IMR-90 (cell line): ENCODE measurements at places on chromosomes 5 and 9.

- no peaks in the 10 kb centered on the region for H3K36me3 ChIP-seq
- H3K27ac ChIP-seq, result no peak overlapping the region
- no peak overlapping the region for H3K4me3 ChIP-seq
- no peak for DNase-seq
- H3K4me1 ChIP-seq, result peaks cover 3% of the 10 kb centered on the region; the same call in 1 of the 2 replicates
- no peaks in the 10 kb centered on the region for H3K27me3 ChIP-seq
These were observed 10.6 kb downstream of the SPOCK1 start for GRCh38 chr5:137488516-137488915.

DNA sequence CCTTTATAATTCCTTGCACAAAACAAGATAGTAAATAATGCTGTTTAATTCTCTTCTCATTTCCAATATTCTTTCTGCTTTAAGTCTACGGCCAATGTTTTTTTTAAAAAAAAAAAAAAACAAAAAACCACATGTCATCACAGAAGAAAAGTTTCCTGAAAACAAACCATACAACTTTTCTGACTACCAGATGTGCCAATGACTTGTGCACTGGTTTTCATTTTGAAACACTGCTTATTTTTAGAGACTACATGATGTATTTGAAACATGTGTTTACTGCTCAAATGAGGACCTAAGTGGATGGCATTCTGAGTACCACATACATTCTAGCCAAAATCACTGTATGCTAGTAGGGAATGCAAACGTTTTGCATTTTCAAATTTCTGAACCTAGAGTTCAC lies 167.9 kb downstream of the GLIS3 start:
- H3K4me3 ChIP-seq, result no peak overlapping the region
- H3K27me3 ChIP-seq, result no peaks in the 10 kb centered on the region
- H3K27ac ChIP-seq, result no peak overlapping the region
- H3K4me1 ChIP-seq, result peaks cover 6% of the 10 kb centered on the region

DNA sequence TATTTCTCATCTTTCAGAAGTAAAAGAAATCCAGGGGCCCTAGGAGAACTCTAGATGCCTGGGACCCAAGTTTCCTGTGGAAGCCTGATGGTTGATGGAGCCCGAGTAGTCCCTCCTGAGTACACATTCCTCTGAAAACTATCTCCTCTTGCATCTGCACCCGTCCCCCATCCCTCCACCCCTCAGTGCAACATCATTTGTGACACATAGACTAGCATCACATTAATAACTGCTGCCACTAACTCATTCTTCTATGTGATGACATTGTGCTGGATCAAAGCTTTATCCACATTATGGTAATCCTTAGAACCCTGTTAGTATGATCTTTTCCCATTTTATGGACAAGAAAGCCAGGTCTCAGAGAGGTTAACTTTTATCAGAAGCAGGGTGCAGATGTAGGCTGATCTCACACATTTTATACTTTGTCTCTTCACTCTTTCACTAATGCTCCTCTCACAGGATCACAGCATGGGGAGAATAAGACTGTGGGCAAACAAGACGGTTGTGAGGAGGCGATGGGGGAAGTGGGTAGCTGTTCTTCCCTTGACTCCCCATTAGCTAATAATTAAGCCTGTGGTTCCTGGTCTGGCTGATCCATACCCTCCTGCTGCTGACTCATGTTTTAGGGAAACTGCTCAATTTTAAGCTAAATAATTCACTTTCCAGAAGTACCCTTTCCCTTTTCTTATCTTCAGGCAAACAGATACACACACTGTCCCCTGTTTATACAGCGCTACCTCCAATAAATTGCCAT lies 3.9 kb upstream of the HK3 start:
- DNase-seq, result no peak
- no peak overlapping the region for H3K4me3 ChIP-seq
- no peak overlapping the region for H3K27ac ChIP-seq
- no peaks in the 10 kb centered on the region for H3K27me3 ChIP-seq

- no peaks in the 10 kb centered on the region for H3K4me1 ChIP-seq
- no peak overlapping the region for H3K27ac ChIP-seq
- H3K4me3 ChIP-seq, result no peak overlapping the region
These were observed 85.7 kb upstream of the ARRDC3 start for GRCh38 chr5:91468651-91469422.

GRCh38 chr5:150542933-150543445 lies 35.1 kb downstream of the NDST1 start:
- peaks cover 36% of the 10 kb centered on the region for H3K4me1 ChIP-seq
- H3K27me3 ChIP-seq, result no peaks in the 10 kb centered on the region
- H3K36me3 ChIP-seq, result peaks cover 70% of the 10 kb centered on the region
- no peak for DNase-seq
- 0 out of 2 replicates have a peak overlapping the region, but pooled peaks have one; percentile 5 for H3K27ac ChIP-seq

DNA sequence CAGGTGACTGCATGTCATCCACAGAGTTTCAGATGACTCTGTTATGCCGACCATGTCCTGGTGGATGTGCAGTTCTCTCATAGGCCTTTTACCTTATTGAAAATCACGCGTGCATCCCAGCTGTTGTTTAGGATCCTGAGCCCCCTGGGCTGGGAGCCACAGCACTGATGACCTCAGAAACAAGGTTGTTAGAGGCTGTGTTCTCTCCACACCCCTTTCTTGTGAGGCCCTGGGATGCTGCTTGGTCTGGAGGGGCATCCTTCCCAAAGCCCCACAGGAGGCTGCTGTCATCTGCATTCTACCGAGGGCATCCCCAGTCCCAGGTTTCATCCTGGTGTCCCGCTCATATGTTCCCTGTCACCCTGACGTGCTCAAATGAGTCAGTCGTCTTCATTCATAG lies 76.5 kb upstream of the IRX4 start:
- H3K36me3 ChIP-seq, result no peaks in the 10 kb centered on the region
- DNase-seq, result no peak
- no peaks in the 10 kb centered on the region for H3K4me1 ChIP-seq
- H3K27me3 ChIP-seq, result no peaks in the 10 kb centered on the region

GRCh38 chr9:6852243-6852963 lies 94.6 kb downstream of the KDM4C start:
- peaks cover 4% of the 10 kb centered on the region for H3K4me1 ChIP-seq
- no peaks in the 10 kb centered on the region; the same call in 1 of the 2 replicates for H3K36me3 ChIP-seq
- no peaks in the 10 kb centered on the region for H3K27me3 ChIP-seq
- H3K27ac ChIP-seq, result no peak overlapping the region
- H3K4me3 ChIP-seq, result no peak overlapping the region

GRCh38 chr5:55636683-55637082 lies 75.4 kb downstream of the SLC38A9 start:
- peak; percentile 12 for DNase-seq
- H3K4me1 ChIP-seq, result peaks cover 6% of the 10 kb centered on the region
- H3K4me3 ChIP-seq, result no peak overlapping the region
- no peaks in the 10 kb centered on the region for H3K36me3 ChIP-seq

DNA sequence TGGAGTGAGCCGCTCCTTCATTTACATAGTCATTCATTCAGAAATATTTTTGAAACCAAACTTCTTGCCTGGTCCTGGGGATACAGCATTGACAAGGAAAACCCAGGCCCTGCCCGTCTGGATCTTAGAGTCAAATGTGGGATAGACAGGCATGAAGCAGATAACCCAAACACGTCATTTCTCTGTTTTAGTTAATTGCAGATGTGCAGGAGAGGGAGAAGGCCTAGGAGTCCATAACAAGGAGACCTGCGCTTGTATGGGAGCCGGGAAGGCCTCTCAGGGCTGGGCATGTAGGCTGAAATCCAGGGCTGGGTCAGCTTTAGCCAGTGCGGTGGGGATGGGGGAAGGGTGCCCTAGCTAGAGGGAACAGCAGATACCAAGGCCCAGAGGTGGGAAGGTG lies 43.3 kb downstream of the PRRX2 start:
- peak; percentile 20 for DNase-seq
- no peaks in the 10 kb centered on the region for H3K27me3 ChIP-seq
- peak overlapping the region; percentile 75 for H3K27ac ChIP-seq
- H3K4me1 ChIP-seq, result peaks cover 39% of the 10 kb centered on the region
- no peak overlapping the region for H3K4me3 ChIP-seq

- no peaks in the 10 kb centered on the region for H3K27me3 ChIP-seq
- DNase-seq, result peak; percentile 57
- H3K4me1 ChIP-seq, result peaks cover 21% of the 10 kb centered on the region
- H3K4me3 ChIP-seq, result no peak overlapping the region
- peaks cover 1% of the 10 kb centered on the region; the same call in 1 of the 2 replicates for H3K36me3 ChIP-seq
- no peak overlapping the region for H3K27ac ChIP-seq
These were observed 44.9 kb downstream of the PFDN1 start for GRCh38 chr5:140258016-140258415.

GRCh38 chr9:116644091-116644688 lies 42.9 kb upstream of the TRIM32 start:
- no peaks in the 10 kb centered on the region for H3K27me3 ChIP-seq
- peak; percentile 75 for DNase-seq
- H3K27ac ChIP-seq, result peak overlapping the region; percentile 52; the same call in 1 of the 2 replicates
- H3K4me1 ChIP-seq, result peaks cover 6% of the 10 kb centered on the region

GRCh38 chr5:84248013-84248412 lies 136.7 kb downstream of the EDIL3 start:
- no peaks in the 10 kb centered on the region for H3K36me3 ChIP-seq
- DNase-seq, result no peak
- no peak overlapping the region for H3K27ac ChIP-seq
- H3K27me3 ChIP-seq, result no peaks in the 10 kb centered on the region

DNA sequence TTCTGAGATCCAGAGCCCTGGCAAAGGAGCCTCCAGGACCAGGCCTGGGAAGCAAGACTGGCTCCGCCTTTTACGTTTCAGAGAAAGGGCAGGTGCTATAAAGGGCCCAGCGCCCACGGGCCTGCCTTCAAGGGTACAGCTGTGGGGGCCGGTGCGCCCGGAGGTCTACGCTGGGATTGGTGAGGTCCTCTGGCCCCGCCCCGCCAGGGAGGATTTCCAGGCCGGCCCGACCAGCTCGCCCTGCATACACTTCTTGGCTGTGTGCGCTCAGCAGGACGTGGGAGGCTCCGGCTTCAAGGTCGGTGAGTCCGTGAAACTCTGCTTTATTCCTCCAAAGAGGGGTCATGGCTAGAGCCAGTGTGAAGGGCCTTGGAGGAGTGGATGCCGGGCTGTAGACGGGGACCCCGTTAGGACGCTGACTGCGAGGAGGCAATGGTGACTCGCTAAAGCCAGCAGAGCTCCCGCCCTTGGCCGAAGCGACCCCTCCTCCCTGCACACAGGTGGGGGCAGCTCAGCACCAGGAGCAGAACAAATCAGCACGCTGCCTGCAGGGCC lies at the start of gene CKMT2:
TSS of gene CKMT2 (plus strand) at position 243 of the 555 bp plus-strand sequence. CDS start 17,811 bp downstream, outside the sequence.
- no peak for DNase-seq
- peaks cover 2% of the 10 kb centered on the region; the same call in 1 of the 2 replicates for H3K36me3 ChIP-seq
- H3K4me1 ChIP-seq, result peaks cover 2% of the 10 kb centered on the region; the same call in 1 of the 2 replicates
- no peak within 1 kb of the TSS for H3K27ac ChIP-seq
- no peaks in the 10 kb centered on the region for H3K27me3 ChIP-seq
- H3K4me3 ChIP-seq, result no peak within 1 kb of the TSS

DNA sequence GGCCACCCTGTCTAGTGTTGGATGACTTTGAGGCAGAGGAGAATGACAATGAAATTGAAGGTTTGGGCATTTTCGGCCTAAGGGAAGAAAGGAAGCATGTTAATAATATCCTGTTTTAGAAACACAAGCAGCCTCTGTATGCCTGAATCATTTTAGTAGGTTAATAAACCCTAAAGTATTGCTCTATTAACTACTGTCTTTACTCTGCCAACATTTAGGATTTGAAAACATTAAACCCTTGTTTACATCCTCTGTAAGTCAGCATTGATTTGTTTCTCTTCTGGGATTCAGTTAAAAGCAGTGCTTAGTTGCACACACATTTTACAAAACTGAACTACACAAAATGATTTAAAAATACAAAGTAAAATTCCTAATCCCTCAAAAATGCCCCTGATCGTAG lies 358.9 kb downstream of the ARRDC3 start:
- H3K4me3 ChIP-seq, result no peak overlapping the region
- no peak overlapping the region for H3K27ac ChIP-seq
- H3K4me1 ChIP-seq, result peaks cover 6% of the 10 kb centered on the region
- no peaks in the 10 kb centered on the region for H3K36me3 ChIP-seq
- no peak for DNase-seq

- H3K4me3 ChIP-seq, result no peak overlapping the region
- H3K27ac ChIP-seq, result no peak overlapping the region
- peaks cover 4% of the 10 kb centered on the region for H3K4me1 ChIP-seq
These were observed 72.6 kb downstream of the PALM2AKAP2 start for GRCh38 chr9:109852556-109852955.
